Airway epithelial cell (primary cell): ENCODE measurements at places on chromosomes 13 and 19. TPM values are rescaled to one million over a fixed set of nuclear protein-coding genes. Genes with fewer than 3 reads are reported as not detected.

Gene SHANK1
- total RNA-seq, result 0.35 TPM in 1 of 2 replicates, not detected in the other

Gene GADD45B
- total RNA-seq, result 25.6 and 32.0 TPM in 2 replicates

Gene CD209
- total RNA-seq, result not detected in 2 replicates

Gene RASGRP4
- total RNA-seq, result not detected in 2 replicates

Gene CTU1
- 14.5 and 18.1 TPM in 2 replicates for total RNA-seq

Gene CCL25
- total RNA-seq, result not detected in 2 replicates

Gene DACH1
- not detected in 2 replicates for total RNA-seq

Gene SLC1A6
- not detected in 2 replicates for total RNA-seq

Gene EXOC3L2
- total RNA-seq, result 0.21 and 0.46 TPM in 2 replicates

Gene FZR1
- 27.1 and 41.8 TPM in 2 replicates for total RNA-seq
